ENCODE measurements at places on chromosomes 11 and 22. TPM values are rescaled to one million over a fixed set of nuclear protein-coding genes. Genes with fewer than 3 reads are reported as not detected.

- DNase-seq: no peak
These were observed 1.9 kb downstream of the MS4A1 start for GRCh38 chr11:60457576-60457975.

- DNase-seq: no peak
These were observed 78.4 kb upstream of the ANO1 start for GRCh38 chr11:69999721-70000120.

Gene HBB
- polyA plus RNA-seq: not detected

GRCh38 chr22:35399114-35399677 is 744 bp upstream of the MCM5 start:
- DNase-seq: no peak

DNA sequence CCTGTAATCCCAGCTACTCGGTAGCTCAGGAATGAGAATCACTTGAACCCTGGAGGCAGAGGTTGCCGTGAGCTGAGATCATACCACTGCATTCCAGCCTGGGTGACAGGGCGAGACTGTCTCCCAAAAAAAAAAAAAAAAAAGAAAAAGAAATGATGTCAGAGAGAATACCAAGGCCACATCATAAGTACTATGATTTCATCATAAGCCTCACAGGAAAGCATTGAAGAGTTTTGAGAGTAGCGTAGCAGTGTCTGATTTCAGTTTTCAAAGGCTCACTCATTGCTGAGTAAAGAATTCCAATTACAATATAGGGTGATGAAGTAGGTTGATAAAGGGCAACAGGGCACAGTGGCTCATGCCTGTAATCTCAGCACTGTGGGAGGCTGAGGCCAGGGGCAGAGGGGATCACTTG is 88.8 kb downstream of the MRTFA start:
- peak; percentile 54 for DNase-seq

DNA sequence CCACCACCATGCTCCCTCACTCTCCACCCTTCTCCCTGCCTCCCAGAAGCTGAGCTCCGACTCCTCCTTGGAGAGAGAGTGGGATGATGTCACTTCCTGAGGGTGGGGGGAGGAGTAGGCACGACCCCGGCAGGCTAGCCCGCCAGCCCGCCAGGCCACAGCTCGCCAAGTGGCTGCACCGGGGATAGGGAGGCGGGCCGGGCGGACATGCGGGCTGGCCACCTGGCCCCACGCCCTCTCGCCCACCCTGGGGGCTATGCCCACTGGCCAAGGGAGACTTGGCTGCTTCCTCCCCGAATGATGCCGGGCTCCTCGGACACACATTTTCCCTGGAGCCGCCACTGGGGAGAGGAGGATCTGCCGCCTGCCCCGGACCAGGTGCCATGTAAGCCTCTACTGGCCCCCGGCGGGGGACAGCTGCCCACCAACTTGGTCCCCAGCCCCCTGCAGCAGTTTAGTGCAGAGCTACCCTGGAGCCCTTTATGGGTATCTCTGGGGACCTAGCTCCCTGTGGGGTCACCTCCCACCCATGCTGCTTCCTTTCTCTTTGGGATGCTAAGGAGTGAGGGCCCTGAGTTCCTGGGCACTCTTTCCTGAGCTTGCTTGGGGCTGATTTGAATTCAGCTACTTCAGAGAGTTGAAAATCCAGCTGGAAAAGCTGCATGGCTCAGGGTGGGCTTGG is 33.7 kb upstream of the MYRF start:
- peak; percentile 74 for DNase-seq

Data from IMR-90 (cell line).